Activated T-helper 1 cell treated with anti-CD3 and anti-CD28 coated beads, Interleukin-12 subunit alpha, Interleukin-12 subunit beta, Interleukin-2, Interleukin-4 antibody, amounts not matched to agents 30 ng/mL and 10 ng/mL and 1 ng/mL, durations not matched to agents 14 hours and 24 hours and 36 hours (primary cell): ENCODE measurements at places on chromosomes 5 and 9. TPM values are rescaled to one million over a fixed set of nuclear protein-coding genes. Genes with fewer than 3 reads are reported as not detected.

Gene GRXCR2
- total RNA-seq = not detected in 2 replicates

Gene SEC24A
- 26.5 and 27.2 TPM in 2 replicates for total RNA-seq

Gene FOXD4L5
- 0.08 and 0.27 TPM in 2 replicates for total RNA-seq

Gene BARHL1
- not detected in 2 replicates for total RNA-seq

Gene CHD1
- 83.0 and 83.3 TPM in 2 replicates for total RNA-seq

Gene ZSWIM6
- 9.6 TPM in 2 replicates for total RNA-seq

Gene ACOT12
- total RNA-seq = not detected in 2 replicates

Gene LURAP1L
- total RNA-seq = not detected in 2 replicates

Gene SLC1A1
- total RNA-seq = 0.05 TPM in 1 of 2 replicates, not detected in the other

Gene CARTPT
- not detected in 2 replicates for total RNA-seq

Gene TTC16
- total RNA-seq = 0.10 TPM in 1 of 2 replicates, not detected in the other
